Activated T-helper 1 cell treated with Interleukin-2 at 50 U/mL for 16 hours (primary cell): ENCODE measurements at places on chromosomes 6 and 20.

DNA sequence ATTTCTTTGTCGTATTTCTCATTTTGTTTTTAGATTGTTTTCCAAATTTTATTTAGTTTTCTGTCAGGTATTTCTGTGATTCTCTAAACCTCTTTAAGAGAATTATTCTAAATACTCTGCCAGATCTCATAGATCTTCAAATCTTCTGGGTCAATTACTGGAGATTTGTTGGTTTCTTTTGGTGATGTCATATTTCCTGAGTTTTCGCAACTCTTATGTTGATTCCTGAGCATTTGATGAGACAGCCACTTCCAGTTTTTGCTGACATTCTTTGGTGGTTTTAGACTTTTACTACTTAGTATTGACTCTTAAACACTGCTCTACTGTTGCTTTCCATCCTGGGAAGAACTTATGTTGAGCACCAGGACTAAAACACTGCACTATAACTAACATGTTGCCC is 21.9 kb downstream of the ADGB start:
- DNase-seq = no peak

DNA sequence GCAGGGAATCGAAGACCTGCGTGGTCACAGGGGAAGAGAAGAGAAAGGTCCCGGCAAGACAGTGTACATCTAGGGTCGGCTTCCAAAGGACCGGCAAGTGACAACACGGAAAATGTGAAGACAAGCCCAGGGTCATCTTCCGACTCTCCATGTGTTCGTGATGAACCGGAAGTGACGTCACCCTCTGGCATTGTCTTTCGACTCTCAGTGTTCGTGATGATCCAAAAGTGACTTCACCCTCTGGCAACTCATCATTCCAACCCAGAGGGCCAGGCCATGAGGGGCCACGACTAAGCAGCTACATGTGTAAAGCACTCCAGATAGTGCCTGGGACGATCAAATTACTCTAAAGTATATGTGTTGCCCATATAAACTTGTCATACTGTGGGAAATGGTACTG is 290.8 kb downstream of the THBS2 start:
- DNase-seq = no peak

- no peak for DNase-seq
Measured at GRCh38 chr6:18203786-18204185, 48.6 kb downstream of the KDM1B start.

DNA sequence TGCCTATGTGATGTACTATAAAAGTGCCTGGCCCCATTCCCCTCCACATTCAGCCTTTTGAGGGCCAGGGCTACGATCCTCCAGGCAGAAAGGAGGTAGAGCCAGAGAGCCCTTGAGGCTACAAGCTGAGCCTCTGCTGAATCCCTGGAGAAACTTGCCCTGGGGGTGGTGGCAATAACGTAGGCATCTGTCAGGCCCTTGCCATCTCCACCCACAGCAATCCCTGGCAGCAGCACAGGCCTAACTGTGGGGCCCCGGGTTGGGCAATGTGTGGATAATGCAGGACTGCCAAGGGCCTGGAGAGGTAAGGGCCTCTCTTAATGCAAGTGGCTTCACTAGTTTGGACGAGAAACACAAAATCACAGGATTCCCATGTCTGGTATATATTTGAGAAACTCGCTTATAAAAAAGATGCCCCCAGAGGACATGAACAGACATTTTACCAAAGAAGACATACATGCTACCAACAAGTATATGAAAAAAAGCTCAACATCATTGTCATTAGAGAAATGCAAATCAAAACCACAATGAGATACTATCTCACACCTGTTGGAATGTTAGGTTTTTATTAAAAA is 99.0 kb downstream of the QRSL1 start:
- DNase-seq = no peak

GRCh38 chr20:60354024-60354580 is 395.9 kb downstream of the CDH26 start:
- no peak for DNase-seq

DNA sequence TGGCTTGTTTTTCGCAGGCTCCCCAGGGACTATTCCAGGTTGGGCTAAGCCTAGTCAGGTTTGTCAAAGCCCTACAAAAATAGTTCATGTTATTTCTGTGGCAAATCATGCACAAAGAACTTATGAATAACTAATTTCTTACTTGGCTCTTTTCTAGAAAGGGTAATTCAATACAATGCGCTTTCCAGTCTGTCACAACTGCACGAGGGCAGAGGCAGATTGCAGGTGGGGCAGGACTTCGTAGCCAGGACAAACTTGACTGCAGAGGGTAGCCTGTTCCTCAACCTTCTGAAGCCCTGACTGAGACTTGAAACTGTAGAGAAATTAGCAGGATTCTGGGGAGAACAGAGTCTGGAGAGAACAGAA is 253.5 kb downstream of the QKI start:
- DNase-seq = no peak

DNA sequence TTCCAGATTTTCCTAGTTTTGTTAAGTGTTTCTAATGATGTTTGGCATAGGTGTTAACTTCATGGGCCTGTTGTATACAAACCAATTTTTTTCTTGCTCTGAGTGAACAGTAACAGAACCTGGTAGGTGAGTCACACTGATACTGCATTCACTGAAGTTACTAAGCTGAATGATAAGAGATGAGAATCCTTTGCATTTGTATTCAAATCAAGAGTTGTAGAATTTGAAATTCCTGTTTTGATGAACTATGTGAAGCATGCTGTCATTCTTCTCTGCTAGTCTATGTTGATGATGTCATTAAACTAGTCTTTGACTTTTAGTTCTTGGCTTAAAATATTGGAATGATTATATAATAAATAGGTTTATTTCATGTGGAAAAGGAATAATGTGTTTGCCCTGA is 37.9 kb downstream of the PTPRA start:
- DNase-seq = no peak

DNA sequence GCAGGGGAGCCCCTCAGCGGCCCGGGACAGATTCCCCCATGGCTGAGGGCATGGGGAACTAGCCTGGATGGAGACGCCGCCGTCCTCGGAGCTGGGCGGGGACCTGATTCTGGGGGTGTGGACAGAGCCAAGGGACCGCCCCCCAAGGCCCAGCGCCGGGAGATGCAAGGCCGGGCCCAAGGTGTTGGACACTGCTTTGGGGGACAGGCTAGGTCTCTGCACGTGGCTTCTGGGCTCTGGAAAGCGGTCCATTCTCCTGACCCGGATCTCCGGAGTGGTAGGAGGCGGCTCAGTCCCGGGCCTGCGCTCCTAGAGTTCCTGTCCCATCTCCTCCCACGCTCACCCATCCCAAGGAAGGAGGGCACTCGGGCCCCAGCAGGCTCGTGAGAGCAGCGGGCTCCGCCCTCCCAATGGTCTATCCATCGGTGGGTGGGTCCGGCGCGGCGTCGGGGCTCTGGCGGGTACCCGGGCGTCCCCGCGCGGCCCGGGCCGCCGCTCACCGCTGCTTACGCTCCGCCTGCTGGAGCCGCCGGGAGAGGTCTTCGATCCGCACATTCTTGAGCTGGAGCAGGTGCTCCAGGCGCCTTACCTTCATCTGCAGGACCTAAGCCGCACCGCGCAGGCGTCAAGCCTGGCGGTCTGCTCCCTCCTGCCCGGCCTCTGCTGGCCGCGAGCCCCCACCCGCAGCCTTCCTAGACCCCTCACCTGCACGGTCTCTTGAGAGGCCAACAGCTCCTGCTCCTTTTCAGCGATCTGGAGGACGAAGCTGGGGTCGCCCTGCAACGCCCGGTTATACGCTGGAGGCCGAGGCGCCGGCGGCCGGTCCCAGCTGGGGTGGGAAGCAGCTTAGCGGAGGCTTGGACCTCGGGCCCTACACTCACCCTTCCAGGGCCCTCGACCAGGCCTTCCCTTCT is 3.3 kb downstream of the SPEF1 start:
- DNase-seq = no peak

DNA sequence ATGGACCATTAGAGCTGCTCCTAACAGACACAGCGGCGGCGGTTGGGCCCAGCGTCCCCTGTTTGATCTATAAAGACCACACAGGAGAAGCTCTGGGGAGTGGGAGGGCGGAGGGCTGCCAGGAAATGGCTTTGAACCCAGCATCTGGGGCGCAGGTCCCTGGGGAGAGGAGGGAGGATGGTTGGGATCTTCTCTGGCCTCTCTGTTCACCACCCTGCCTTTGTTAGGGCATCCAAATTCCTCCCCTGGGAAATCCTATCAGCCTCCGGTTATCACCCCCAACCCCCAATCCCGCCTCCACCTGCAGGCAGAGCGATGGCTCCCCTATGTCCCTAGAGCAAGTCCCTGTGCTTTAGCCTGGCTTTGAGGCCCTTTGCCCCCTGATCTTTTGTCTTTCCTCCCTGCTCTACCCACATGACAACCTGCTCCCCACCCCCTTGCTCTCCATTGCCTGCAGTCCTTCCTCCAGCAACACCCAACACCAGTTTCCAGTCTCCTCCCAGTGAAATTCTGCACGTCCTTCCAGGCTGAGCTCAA is 7.1 kb downstream of the XKR7 start:
- no peak for DNase-seq

GRCh38 chr6:74578339-74578738 is 627.5 kb downstream of the COL12A1 start:
- no peak for DNase-seq

- no peak for DNase-seq
Measured at GRCh38 chr6:36676141-36677058, 2.1 kb upstream of the CDKN1A start.

GRCh38 chr6:143232849-143233248 is 172.2 kb downstream of the AIG1 start:
- DNase-seq = no peak

DNA sequence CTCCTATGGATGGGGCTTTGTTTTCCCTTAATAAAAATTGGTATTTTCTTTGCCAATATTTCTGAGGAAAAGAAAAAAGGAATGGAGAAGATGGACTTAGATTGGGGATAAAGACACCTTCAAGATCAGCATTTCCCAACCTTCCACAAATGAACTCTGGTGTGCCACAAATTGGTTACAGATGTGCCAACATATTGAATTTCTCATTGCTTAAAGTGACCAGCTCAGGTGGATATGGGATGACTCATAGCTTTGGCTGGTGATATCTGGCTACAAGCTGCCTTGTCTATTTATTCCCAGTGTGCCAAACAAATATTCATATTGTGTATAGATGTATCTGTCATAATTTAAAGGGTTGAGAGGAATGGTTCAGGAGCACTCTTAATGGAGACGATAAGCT is 32.5 kb downstream of the THEMIS start:
- no peak for DNase-seq

- DNase-seq = no peak
Measured at GRCh38 chr6:46312654-46313053, 141.9 kb upstream of the ENPP5 start.

- no peak for DNase-seq
Measured at GRCh38 chr6:137763886-137764285, 103.2 kb upstream of the TNFAIP3 start.

DNA sequence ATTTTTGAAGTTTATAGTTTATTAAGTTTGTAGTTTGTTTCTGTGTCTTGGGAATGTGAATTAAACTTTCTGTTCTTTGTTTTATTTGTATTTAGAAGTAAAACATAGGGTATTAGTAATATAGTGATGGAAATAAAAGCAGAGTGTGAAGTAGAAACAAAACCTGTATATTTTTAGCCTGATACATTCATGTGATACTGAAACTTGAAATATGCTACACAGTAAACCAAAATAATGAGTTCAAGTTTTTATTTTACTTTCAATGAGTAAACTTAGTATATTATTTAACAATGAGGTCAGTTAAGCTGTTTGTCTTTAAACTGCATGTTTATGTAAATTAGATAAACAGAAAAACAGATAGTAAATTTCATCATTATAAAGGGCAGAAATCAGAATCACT is 1592.6 kb downstream of the GRIK2 start:
- DNase-seq = no peak

- no peak for DNase-seq
Measured at GRCh38 chr6:133701633-133702331, 187.1 kb upstream of the TCF21 start.

- no peak for DNase-seq
Measured at GRCh38 chr6:142523515-142524375, 221.9 kb downstream of the ADGRG6 start.

DNA sequence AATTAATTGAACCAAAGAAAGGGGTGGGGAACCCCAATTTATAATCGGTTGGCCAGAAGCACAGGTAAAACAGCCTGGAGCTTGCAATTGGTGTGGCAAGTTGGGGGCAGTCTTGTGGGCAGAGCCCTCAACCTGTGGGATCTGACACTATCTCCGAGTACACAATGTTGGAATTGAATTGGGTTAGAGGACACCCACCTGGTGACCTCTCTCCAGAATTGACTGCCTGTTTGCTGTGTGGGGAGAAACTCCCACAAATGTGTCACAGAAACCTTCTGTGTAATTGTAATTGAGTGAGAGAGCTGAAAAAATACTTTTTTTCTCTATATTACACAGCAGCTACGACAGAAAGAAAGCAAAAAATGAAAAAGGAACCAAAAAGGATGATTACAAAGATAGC is 53.0 kb upstream of the FAM83C start:
- DNase-seq = no peak

DNA sequence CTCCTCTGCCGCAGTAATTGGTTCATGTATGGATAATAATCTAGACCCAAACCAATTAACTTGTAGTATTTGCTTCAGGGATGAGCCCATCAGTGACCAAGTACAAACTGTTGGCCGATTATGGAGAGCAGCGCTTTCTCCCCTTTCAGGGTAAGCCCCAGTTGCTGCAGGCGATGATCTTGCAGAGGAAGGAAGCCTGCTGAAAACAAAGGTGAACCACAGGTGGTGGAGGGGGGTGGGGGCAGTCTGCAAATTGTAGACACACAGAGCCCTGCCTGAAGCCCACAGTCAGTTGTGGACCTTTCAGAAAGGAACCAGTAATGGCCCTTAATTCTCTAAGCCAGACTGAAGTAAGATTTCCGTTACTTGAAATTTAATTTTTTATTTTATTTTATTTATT is 167.9 kb upstream of the JARID2 start:
- no peak for DNase-seq

DNA sequence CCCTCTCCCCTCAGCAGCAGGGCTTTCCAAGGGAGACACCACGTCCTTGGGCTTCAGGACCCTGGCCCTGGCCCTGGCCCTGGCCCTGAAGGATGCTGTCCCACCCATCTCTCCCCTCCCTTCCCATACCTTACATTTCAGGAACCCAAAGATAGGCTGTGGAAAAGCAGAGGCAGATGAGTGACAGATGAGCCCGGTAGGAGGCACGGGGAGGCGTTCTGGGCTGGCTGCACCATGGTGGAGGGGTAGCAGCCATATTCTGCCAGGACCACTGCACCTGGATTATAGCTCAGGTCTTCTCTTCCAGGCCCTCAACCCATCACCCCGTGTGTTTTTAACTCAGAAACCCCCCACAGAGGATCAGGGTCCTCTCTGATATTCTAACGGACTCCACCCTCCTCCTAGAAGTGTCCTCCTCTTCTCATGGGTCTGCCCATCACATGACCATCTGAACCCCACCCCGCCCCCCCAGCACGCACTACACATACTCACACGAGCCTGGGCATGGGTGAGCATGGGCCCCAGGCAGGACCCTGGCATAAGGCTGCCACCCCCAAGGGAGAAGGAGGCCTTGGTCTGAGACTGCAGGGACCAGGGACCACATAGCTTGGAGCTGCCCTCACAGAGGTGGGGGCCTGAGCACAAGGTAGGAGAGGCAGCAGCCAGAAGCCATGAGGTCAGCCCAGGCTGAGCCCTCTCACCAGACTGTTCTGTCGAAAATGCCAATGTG is 220.8 kb upstream of the CDH4 start:
- DNase-seq = no peak

GRCh38 chr20:50368813-50369224 is 141.4 kb upstream of the PTPN1 start:
- DNase-seq = no peak
